ENCODE measurements at places on chromosomes 13 and 19.
A peak's percentile ranks its signal among the peaks of the same experiment; 100 is the strongest.

DNA sequence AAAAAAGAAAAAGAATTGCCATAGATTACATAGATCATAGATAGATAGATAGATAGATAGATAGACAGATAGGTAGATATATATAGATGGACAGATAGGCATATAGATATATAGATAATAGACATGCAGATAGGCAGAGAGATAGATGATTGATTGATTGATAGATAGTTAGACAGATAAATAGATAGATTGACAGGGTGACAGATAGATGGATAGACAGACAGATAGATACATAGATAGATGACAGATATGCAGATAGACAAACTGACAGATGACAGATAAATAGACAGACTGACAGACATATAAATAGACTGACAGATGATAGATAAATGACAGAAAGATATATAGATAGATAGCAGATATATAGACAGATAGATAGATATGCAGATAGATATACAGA is 474.0 kb downstream of the IRS2 start:
- DNase-seq = no peak

- DNase-seq = no peak
These were observed 188.2 kb downstream of the KCNRG start for GRCh38 chr13:50203256-50203941.

GRCh38 chr13:45737571-45738017 is 35.5 kb downstream of the CBY2 start:
- no peak for DNase-seq

DNA sequence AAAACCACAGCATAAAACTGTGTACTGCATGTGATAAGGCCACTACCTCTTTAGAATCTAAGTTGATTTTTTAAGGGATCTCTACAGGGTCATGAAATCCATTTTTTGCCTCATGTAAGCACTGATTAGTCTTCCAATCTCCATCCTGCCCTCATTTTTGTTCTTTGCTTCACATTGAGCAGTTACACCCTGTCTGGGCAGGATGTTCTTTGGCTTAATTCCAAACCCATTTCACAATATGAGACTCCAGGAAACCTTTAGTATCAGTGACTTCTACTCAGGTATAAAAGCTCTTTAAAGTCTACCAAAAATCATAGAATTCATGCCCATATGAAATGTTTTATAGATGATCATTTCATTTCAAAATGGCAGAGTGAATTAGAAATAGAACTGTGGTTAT is 592.6 kb downstream of the TBC1D4 start:
- no peak for DNase-seq

DNA sequence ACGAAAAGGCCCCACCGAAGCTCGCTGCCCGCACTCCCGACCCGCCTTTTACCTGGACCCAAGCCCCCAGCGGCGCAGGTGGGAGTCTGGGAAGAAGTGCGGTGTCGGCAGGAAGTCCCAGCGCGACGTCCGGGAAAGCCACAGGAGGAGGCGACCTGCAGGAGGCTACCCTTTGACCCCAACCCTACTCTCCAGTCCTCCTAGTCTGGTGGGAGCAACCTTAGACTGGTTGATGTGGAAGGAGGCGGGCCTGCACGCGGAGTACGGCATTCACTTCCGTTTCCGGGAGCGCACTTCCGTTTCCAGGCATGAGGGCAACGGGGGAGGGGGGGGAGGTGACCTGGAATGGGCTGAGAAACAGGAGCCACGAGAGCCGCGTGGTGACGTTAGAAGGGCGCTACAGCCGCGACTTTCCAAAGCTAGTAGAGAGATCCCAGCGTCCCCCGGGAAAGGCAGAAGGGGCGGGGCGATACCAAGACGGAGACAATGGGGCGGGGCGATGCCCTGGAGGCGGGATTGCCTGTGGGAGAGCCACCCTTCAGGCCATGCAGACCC is 28.5 kb downstream of the ZNF266 start:
- peak; percentile 83 for DNase-seq

GRCh38 chr19:53101518-53101917 is 1.7 kb downstream of the ZNF160 start:
- DNase-seq = no peak

GRCh38 chr13:75151081-75151643 is 330.8 kb downstream of the TBC1D4 start:
- no peak for DNase-seq

DNA sequence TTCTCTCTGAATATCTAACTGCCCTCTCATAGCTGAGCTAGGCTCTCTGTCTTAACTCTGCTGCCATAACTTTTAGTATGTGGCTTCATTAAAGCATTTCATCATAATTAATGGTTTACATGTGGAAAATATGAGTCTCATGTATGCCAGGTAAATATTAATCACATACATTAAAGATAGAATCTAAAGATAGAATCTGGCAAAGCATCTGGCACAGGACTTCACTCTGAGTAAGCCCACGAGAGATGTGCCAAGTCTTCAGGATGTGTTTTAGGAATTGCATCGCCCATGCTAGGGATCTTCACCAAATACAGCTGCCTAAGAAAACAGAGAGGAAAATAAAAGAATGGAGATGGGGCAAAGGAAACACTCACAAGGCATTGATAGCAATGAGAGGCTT is 285.8 kb downstream of the DIAPH3 start:
- DNase-seq = no peak

DNA sequence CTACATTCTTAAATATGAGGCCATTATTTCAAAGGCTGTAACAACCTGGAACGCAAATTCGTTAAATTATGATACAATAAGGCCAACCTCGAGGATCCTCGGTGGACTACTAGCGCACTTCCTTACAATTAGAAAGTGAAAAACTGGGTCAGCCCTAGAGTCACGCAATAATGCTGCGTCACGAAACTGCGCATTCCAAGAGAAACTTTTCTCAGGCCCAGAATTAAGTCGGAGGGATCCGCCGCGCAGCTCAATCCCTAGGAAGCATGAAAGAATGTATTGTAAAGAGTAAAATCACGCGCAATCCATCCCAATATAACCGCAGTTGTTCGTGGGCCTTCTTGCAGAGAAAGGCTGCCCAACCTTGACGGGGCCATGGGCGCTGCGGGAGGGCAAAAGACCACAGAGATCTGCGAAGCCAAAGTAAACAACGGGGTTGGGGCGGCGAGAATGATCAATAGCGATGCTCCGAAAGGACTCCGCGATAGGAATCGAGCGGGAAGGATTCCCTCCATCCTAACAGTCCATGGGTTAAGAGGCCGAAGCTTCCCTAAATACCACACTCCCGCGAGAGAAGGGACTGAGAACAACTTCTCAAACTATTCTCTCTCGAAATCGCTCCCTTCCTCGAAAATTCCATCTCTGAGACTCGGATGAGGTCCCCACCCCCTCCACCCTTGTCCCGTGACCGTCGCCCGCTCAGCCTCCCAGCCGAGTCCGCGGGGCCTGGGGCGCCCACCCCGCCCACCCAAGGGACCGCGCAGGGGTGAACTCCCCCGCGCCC is 564 bp downstream of the SPART start:
- peak; percentile 86 for DNase-seq

DNA sequence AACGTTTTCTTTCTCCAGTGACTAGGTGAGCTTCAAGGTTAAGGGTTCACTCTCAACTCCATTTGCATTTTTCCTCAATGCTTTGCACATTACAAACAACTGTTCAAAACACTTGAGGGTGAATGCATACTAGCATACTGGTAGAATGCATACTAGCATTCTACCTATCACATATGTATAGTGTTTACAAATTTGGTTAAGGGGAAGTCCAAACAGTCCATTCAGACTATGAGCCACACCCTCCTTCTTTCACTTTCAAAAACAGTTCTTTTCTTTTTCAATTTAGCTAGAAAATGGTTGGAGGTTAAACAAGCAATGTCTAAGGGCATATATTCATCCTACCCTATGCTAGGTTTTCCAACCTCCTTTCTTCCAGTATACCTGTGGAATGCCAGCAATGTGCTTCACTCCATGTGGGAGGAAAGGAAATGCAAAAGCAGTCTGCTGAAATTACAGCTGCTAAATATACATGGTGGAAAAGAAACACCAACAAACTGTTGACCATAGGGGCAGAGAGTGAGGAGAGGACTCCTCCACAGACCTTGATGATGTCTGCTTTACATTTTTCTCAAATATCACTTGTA is 102.6 kb downstream of the DOCK9 start:
- no peak for DNase-seq

- no peak for DNase-seq
These were observed 8.8 kb downstream of the PRPF31 start for GRCh38 chr19:54124393-54124792.

DNA sequence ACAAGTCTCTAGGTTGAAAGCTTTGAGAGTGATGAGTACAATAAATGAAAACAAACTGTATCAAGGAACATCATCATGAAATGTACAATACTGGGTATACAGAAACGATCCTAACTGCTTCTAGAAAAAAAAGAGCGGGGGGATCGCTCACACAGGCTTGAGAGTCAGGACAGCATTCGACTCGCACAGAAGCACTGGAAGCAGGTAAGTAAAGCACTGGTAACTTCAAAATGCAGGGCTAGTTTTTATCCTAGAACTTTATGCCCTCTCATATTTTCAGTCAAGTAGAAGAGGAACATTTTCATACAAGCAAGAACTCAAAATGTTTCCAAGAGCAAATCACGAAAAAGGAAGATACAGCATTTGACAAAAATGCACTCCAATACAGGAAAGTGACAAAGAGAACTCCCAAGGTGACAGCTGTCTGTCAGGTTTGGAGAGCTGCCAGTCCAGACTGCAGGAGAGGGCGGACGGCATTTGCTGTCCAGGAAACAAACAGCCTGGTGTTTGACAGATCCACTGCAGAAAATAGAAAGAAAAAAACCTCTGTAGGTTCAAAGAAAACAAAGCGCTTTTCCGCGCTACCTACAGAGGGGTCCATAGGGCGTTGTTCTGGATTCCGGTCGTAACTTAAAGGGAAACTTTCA is 58.2 kb upstream of the XPO4 start:
- no peak for DNase-seq

DNA sequence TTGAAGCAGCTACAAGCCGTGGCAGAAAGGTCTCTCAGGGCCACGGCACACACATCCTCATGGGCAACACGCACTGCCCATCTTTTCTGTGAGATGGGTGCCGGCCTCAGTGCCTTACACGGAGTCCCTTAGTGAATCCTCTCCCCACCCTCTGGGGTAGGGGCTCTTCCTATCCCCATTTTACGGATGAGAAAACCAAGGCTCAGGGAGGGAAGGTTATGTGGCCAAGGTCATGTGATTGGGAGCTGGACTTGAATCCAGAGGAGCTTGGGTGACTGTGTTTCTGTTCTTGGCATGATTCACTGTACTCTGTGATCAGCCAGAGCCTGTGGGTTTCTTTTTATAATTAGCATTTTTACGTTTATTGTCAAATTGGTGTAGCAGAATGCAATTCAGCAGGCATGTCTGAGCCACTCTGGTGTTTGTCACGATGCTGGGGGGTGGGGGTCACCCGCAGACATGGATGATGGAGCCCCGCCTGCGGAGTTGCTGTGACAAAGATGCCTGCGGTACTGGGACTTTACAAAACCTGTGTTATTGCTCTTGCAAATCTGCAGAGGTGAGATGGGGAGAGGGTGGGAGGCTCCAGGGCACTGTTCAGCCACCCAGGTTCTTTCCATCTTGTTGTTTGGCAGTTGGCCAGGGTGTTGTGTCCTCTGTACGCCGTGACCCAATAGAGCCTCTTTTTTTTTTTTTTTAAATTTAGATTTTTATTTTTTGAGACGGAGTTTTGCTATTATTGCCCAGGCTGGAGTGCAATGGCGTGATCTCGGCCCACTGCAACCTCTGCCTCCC is 4.5 kb downstream of the SCN1B start:
- DNase-seq = no peak

DNA sequence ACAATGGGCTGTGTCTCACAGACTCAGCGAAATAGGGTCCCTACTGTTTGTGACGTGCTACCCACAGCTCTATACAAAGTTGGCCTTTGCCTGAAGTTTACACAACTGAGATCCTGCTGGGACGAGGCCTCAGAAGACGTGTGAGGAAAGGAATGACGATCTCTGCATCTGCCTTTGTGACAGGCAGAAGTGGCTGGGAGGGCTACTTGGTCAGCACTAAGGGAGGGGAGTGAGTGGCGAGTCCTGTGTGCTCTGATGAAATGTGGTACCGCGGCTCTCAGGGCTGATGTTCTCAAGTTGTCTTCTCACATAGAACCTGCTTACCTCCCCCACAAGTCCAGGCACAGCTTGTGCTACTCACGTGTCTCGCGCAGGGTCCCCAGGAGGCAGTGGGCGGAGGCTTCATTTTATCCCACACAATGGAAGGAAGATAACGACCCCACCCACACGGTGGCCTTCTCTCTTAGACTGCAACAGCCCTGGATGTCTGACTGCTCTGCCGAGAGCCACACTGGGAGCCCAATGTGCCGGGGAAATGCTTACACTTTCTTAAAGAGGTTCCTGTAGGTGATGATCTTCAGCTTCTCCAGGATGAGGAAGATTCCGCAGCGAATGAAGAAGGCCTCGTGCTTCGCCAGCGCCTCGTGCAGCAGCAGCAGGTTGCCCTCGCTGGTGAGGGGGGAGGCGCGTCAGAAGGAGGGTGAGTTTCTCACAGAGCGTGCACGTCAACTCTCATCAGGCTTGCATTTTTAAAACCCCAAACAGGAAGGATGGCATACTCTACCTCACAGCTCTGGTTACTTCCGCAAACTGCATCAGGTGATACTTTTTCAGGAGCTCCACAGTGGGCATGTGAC is 21.2 kb downstream of the PROZ start:
- no peak for DNase-seq

DNA sequence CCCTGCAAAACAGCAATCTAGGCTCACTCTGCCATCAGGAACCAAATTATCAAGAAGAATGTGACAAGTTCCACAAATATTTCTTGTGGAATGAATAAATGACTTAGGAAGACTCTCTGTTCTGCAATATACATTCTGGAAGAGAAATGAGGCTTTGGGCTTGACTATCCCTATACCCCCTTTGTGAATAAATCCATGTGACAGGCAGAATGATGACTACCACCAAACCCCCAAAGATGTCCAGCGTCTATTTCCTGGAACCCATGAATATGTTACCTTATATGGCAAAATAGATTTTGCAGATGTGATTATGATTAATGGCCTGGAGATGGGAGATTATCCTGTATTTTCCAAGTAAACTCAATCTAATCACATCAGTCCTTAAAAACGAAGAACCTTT is 139.3 kb downstream of the ENOX1 start:
- no peak for DNase-seq

- DNase-seq = no peak
These were observed 961.2 kb upstream of the SPRY2 start for GRCh38 chr13:81302125-81302524.

GRCh38 chr19:31616031-31616430 is 266.8 kb upstream of the TSHZ3 start:
- no peak for DNase-seq
